ENCODE measurements at places on chromosomes 2 and 18. TPM values are rescaled to one million over a fixed set of nuclear protein-coding genes. Genes with fewer than 3 reads are reported as not detected.
A peak's percentile ranks its signal among the peaks of the same experiment; 100 is the strongest.

Gene VSNL1
- not detected for total RNA-seq

GRCh38 chr18:27728659-27729058, 448.3 kb downstream of the CDH2 start:
- DNase-seq = no peak

Gene HES6
- total RNA-seq = 3.1 TPM

DNA sequence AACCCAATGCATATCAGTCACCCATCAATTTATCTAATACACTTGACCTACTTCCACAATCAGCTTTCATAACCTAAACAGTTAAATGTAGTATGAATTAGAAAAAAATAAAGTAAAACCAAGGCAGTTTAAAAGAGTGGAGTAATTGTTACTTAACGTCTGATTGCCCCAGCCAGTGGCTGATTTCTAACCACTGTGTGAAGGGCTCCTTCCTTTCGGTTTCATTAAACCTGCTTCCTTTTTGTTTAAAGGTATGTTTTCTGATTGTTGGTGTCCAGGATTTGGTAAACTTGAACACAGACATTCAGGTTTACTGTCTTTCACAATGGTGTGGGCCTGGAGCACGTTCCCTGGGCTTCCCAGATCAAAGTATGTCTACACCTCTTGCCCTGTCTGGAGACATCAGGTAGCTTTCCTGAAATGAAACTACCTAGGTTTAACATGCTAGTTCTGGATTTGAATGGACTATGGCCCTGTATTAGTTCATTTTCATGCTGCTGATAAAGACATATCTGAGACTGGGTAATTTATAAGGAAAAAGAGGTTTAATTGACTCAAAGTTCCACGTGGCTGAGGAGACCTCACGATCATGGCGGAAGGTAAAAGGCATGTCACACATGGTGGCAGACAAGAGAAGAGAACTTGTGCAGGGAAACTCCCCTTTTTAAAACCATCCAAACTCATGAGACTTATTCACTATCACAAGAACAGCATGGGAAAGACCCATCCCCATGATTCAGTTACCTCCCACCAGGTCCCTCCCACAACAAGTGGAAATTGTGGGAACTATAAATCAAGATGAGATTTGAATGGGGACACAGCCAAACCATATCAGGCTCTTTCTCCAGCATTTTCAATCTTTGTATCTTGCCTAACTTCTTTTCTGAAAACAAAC, 605.2 kb upstream of the ID2 start:
- no peak for DNase-seq

DNA sequence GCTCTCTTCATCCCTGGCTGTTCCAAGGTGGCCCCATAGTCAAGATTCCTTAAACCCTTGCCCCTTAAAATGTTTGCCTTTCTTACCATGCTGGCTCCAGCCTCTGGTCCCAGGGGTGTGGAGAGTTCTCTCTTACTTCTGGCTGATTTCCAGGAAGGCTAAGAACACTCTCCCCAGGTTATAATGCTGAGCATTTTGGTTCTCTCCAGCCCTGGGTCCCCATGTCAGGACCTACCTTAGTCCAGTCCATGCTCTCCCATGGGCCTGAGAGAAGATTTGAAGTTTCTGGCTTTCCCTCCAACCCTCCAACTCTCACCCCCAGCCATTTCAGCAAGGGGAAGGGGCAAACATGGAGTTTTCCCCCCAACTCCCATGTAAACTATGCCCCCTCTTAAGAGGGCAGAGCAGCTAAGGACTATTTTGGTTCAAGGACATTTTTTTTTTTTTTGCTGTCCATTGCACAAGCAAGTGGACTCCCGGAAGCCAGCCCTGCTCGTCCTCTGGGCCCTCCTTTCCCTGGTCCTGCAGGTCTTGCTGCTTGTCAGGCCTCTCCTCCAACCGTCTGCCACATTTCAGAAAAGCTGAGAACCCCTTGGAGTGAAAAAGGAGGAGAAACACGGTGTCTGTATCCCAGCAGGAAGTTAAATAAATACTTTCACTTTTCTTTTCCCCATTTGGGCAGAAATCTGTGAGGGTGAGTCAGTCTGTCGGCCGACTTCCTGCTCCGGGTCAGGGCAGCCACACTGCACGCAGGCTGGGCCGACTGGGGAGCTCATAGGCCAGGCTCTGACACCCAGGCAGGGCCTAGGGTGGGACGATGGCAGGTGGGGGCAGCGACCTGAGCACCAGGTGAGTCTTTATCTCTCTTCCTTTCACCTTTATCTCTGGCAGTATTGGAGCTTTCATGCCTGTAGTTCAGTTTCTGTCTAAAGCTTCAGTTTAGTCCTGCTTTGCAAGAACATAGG, at the start of gene SP140L:
Gene SP140L (plus strand): TSS at position 741 of the 965 bp plus-strand sequence. CDS start 77 bp downstream, at position 818.
- peak; percentile 88 for DNase-seq

DNA sequence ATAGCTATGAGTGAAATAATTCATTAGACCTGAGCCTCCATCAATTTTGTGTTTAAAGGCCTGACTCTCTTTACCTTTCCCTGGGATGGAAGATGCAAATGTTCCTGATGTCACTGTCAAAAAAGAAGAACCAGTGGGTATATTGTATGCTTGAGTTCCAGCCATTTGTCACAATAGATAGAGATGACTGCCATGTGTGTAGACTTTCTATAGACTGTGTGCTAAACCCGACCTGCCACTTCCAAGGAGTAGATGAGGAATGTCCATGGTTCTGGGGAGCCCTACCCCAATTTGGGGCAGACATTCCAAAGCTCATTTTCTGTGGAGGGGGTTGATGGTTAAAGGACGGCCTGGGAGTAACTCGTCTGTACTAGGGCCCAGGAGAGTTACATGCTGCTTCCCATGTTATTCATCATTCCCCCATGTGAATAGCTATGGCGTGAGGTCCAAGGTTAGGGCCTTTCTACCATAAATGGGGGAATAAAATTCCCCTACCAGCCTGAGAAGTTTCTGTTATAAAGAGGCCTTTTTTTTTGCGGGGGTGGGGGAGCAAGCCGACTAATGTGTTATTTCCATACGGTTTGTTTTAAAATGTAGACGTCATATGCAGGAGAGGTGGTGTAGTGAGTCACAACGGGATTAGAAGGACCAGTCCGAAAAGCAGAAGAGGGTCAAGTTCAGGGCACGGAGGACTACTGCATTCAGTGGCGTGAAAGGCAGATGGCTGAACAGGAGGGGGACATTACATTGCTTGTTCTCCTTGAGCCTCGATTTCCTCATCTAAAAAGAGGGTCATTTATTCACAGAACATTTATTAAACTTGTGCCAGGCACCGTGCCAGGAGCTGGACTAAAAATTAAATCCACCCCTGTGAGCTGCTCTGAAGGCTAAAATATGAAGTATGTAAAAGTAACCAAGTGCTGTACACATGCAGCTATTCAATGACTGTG, 24.0 kb downstream of the IL1B start:
- no peak for DNase-seq

DNA sequence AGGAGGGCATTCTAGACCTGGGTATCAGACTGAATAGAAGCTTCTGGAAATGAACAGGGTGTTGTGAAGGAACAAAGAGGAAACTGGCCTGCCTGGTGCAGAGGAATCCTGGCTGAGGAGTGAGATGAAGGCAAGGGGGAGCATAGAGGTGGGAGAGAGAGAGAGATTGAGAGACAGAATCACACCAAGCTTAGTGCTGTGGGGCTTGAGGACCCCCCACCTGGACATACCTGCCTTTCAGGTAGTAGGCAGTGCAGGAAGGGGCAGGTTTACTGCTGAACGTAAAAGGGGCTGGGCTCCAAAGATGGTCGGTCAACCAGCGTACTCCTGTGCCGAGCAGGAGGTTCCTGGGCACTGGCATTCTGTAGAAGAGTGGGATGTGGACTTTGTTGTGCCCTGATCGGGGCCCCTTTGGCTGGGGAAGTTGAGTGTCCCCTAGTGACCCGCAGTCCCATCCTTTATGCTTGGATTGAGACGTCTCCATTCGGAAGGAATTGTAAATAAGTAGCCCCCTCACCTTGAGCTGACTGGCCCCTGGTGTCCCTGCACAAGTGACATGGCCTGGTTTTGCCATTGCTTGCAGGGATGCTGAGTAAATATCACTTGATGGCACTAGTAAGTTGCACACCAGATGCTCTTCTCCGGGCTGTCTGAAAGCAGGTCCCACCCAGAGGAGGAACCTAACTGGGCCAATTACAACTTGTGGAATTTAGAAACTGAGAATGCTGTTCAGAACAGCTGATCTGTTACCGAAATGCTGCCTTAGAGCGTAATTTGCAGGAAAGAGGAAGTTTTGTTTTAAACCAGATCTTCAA, 1.4 kb downstream of the UBE2F start:
- DNase-seq = peak; percentile 81

DNA sequence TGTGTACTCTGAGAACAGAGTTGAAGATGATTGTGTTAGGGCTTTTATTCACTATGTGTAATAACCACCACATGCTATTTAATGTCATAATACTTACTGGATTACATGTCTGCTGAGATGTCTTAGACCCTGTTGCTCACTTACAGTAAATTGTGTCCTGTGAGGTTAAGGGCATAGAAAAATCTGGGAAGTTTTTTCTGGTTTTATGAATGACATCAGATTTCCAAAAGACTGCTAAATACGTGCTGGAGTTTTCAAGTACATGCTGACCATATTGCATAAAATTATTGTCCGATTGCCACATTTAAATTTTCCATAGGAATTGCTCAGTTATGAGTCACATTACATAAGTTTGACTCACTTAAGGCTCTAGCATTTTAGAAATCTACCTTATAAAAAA, 96.7 kb upstream of the COL5A2 start:
- DNase-seq = no peak

- DNase-seq = no peak
Measured at GRCh38 chr18:56210520-56210919, 427.9 kb downstream of the TXNL1 start.

DNA sequence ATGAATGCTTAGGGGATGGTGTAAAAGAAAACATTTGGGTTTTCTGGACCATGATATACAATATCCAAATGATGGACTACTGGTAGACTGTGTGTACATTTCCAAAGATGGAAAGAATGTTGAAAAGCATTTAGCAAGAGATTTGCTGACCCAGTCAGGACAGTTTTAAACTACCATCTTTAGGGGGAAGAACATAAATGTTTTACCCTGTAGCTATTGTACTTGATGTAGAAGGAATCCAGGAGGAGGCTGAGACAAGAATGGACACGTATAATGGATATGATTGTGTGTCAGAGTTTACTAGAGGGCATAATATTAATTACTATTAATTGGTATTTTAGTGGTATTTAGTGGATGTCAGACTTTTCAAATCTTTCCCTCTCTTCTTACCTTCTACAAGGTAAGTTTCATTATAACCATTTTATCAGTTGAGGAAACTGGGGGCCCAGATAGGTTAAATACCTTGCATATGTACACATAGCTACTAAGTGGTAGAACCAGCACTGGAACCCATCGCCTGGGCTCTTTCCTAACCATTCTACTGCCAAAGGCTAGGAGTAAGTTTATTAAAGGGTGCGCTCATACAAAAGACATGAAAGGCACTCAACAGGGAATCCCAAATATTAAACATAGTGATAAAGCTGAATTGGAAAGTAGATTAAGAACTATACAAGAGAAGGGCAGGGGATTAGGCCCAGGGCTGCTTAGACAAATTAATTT, 8.9 kb downstream of the TACR1 start:
- DNase-seq = no peak

Gene CD8B
- total RNA-seq = 1.7 TPM

- DNase-seq = no peak
Measured at GRCh38 chr2:127170452-127171197, 49.5 kb downstream of the CYP27C1 start.

Gene ALK
- total RNA-seq = not detected

DNA sequence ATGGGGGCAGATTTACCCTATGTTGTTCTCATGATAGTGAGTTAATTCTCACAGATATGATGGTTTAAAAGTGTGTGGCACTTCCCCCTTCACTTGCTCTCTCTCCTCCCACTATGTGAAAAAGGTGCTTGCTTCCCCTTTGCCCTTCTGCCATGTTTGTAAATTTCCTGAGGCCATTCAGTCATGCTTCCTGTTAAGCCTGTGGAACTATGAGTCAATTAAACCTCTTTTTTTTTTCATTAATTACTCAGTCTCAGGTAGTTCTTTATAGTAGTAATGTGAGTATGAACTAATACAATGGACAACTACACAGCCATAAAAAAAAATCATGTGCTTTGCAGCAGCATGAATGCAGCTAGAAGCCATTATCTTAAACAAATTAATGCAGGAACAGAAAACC, 118.5 kb downstream of the CALCRL start:
- no peak for DNase-seq

- DNase-seq = no peak
Measured at GRCh38 chr18:46696268-46696667, 39.2 kb upstream of the LOXHD1 start.

- DNase-seq = no peak
Measured at GRCh38 chr2:158994920-158995676, 26.7 kb downstream of the TANC1 start.

Gene EML6
- 0.38 TPM for total RNA-seq

Gene MYOM1
- total RNA-seq = 0.40 TPM

Gene RUFY4
- 1.2 TPM for total RNA-seq

Gene CPLX4
- not detected for total RNA-seq
